Mucosa of gallbladder (tissue), 1 donor: ENCODE measurements at places on chromosomes 4 and X. TPM values are rescaled to one million over a fixed set of nuclear protein-coding genes. Genes with fewer than 3 reads are reported as not detected.

SRPX2 gene
- 9.2 TPM for total RNA-seq

- no peak for DNase-seq
These were observed 5.8 kb downstream of the BEX4 start for GRCh38 chrX:103220511-103221323.

BLTP1 gene
- total RNA-seq: 71.4 TPM

DNA sequence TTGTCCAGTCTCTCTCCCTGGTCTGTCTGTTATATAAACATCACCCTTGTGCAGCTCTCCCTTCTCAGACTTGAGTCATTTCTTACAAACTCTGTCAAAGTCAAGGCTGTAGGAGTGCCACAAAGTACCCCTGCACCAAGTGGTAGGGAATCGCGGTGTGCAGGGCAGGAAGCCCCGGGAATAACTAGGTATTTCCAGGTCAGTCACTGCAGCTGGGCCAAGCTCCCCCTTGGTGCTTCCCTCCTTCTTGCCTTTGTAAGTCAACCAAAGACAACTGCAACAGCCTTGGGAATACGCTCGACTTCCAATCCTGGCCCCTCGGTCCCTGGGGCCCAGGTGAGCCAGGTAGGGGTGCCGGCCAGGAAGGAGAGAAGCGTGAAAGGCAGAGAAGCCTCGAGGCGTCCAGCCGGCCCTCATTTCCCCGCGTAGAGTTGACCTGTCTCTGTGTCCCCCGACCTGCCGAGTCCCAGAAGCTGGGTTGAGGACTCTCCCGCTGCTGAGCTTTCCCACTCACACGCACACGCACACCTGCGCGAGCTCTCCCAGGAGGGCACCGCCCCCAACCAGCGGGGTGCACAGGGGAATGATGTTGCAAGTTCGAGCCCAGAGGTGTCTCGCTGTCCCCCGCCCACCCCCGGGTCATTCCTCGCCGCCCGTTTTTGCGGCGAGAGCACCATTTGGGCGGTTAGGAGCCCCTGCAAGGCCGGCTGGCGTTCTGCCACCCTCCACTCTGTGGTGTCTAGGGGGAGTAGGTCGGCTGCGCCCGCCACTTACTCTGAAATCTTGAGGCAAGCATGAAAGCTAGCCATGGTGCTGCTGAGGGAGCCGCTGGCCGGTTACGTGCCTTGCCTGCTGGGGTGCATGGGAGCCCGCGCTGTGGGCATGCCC is 22.8 kb upstream of the KIAA1210 start:
- no peak for DNase-seq

DNA sequence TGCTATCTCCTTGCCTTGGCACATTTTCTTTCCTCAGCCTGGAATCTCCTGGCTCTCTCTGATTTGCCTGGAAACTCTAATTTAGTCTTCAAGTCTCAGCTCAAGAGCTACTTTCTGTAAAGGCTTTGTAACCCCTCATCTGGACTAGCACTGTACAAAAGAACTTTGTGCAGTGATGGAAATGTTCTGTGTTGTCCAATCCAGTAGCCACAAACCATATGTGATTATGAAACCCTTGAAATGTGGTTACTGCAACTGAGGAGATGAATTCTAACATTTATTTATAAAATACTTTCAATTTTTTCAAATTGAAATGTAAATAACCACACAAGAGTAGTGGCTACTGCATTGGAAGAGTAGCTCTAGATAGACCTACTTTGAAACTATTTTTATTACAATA is 66.6 kb upstream of the HS3ST1 start:
- DNase-seq: no peak

DNA sequence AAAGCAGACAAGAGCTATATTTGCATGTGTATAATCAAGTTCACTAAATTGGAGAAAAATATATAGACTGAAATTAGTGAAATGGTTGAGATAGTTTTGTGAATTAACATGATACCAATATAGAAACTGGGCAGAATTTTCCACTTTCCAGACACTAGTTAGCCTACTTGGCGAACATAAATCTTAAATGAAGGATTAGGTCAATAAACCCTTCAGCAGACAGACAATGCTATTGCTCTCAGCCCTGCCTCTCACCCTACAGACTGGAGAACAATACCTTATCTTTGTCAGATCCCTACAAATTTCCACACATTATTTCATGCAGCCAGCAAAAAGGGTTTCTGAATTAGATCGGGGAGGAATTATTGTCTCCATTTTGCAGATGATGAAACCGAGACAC is 236.4 kb upstream of the TAPT1 start:
- no peak for DNase-seq

DCX gene
- 0.95 TPM for total RNA-seq

- no peak for DNase-seq
These were observed 651.3 kb downstream of the TECRL start for GRCh38 chr4:63757929-63758328.

RXFP1 gene
- total RNA-seq: 0.55 TPM

GRCh38 chr4:8192748-8193738 is 6.0 kb upstream of the SH3TC1 start:
- DNase-seq: peak; percentile 73

IQSEC2 gene
- 34.5 TPM for total RNA-seq

- DNase-seq: no peak
These were observed 269.3 kb upstream of the HS3ST1 start for GRCh38 chr4:11698033-11698432.

DNA sequence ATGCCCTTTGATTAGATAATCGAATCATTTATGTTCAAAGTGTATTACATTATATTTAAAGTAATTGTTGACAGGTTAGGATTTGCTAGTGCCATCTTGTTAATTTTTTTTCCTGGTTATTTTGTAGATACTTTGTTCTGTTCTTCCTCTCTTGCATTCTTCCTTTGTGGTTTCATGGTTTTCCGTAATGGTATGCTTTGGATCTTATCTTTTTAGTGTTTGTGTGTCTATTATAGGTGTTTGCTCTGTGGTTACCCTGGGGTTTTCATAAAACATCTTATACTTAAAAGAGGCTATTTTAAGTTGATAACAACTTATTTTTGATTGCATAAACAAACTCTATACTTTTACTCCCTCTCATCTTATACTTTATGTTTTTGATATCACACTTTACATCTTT is 108.2 kb upstream of the SRD5A3 start:
- DNase-seq: no peak

GRCh38 chr4:149521611-149522425 is 293.8 kb downstream of the IQCM start:
- DNase-seq: peak; percentile 36

PAGE2B gene
- not detected for total RNA-seq

DNA sequence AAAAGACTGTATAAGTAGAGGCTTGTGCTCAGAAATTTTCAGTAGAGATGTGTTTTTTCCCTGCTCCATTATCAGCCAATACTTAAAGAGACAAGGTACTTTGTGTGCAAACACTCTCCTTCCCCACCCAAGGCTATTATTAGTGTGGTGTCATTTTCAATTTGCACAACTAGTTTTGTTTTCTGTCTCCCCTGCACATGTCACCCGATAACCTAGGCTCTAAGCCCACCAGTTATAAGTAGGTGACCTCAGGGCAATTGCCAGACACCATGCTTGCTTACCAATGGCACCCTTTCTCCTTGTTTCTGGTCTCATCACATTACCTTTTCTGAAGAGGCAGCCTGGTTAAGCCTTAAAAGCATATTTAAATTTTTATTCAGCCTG is 8.0 kb upstream of the GUCY1A1 start:
- no peak for DNase-seq

DNA sequence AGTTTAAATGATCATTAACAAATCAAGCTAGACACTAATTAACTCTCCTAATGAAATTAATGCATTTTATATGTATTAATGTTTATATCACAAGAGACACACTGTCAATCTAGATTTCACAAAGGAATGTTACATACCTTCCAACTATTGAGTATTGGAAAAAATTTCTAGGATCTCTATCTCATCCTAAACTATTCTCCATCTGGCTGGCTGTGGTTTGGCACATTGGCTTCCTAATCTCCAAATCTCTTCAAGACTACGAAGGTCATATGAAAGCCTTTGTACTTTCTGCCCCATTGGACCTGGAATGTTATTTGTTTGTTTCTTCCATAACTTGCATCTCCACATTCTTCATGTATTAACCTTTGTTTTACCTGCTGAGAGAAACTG is 1160.0 kb downstream of the ADGRL3 start:
- DNase-seq: no peak

PITX2 gene
- 4.2 TPM for total RNA-seq

CABS1 gene
- not detected for total RNA-seq

DNA sequence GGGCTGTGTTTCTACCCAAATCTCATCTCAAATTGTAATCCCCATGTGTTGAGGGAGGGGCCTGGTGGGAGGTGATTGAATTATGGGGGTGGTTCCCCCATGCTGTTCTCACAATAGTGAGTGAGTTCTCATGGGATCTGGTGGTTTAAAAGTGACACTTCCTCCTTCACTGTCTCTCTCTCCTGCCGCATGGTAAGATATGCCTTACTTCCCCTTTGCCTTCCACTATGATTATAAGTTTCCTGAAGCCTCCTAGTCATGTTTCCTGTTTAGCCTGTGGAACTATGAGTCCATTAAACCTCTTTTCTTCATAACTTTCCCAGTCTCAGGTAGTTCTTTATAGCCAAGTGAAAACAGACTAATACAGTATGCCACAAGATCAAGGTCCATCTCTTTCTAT is 70.0 kb upstream of the MSX1 start:
- DNase-seq: no peak

DNA sequence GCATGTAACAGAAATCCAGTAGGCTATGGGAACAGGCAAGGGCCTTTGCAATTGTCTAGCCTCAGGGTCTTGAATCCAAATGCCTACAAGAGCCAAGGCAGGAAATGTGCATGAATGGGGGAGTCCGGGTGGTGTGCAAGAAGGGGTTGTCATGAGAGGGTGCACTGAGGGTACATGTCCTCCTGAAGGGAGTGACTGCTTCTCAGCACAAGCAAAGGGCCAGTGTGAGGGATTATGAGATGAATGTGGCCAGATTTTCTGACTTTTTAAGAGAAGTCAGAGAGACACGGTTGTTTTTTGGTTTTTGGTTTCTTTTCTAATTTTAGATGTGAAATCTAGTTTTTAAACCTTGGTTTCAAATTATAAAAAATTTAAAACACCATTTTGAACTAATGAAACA is 76.5 kb upstream of the LSM6 start:
- no peak for DNase-seq

- no peak for DNase-seq
These were observed 63.6 kb upstream of the MAP3K15 start for GRCh38 chrX:19578956-19579355.

DNA sequence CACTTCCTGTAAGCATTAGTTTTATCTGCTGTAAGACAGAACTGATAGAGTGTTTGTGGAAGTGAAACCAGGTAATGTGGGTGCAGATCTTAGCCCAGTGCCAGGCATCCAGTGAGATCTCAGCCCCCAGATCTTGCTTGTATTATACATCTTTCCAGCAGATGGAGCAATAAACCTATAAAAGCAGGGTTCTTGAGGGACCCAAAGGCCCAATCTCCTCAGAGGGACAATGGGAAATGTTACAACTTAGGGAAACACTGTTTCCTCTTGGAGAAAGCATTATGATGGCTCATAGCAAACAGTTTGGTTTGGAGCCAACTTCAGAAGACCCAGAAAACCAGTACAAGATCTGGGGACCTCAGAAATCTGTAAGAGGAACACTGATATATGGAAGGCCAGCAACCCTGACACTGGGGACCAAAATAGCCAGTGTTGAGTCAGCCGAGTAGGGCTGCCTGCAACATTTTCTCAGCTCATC is 206.3 kb downstream of the SLC7A11 start:
- no peak for DNase-seq

OCIAD2 gene
- total RNA-seq: 115 TPM
